ENCODE measurements at places on chromosomes 13 and 19.
A peak's percentile ranks its signal among the peaks of the same experiment; 100 is the strongest.

- no peak for DNase-seq
Observed at GRCh38 chr13:98150832-98151479, 8.1 kb downstream of the FARP1 start.

DNA sequence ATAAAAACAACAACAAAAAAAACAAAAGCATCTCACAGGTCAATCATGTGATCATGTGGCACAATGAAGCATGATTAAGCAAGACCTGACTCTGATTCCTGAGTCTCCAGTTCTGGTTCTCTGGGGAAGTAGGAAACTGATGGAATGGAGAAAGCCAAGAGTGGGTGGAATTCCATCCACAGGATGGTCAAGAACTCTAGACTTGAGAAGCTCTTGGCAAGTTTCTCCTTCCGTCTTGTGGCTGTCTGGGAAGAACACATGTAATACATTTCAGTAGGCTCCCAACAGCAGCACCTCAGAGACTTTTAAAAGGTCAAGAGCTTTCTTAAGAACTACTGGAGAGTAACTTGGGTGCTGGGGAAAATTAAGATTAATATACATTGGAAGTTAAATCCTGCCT is 78.6 kb upstream of the TSHZ3 start:
- no peak for DNase-seq

- no peak for DNase-seq
Observed at GRCh38 chr13:31853643-31854326, 114.5 kb downstream of the RXFP2 start.

DNA sequence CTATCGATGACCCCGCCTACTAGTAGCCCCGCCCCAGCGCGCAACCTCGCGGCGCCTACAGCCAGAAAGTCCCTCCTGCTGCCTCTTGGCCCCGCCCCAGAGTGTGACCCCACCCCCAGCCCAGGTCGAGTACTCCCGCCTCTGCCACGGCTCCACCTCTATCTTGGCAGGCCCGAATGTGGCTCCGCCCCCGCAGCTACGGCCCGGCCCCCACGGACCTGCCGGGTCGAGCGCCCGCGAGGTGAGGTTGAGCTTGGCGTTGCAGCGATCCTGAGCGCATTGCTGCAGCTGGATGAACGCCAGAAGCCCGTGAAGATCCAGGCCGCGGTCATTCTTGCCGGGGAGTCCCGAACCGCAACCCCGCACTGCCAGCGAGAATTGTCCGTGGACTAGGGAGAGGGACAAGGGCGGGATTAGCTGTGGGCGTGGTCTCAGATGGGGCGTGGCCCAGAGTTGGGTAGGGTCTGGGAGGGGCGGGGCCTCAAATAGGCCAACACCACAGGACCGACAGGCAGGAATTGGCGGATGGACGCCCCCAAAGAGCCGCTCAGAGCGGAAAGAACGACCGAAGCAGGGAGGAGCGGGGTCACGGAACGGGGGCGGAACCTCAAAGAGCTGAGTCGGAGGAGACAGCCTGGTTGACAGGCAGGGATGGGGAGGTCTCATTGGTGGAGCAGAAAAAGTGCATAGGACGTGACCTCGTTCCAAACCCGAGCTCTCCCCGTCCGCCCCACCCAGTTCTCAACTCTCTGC is 1.9 kb downstream of the LYPD3 start:
- peak; percentile 100 for DNase-seq

GRCh38 chr13:49082653-49083536 is 107.2 kb downstream of the FNDC3A start:
- no peak for DNase-seq

GRCh38 chr19:5561559-5561958 is 6.2 kb downstream of the TINCR start:
- DNase-seq = no peak

GRCh38 chr19:12365236-12366162 is at the start of gene ZNF442:
Gene ZNF442, minus strand, starts transcription at chr19:12365683. Its CDS starts 2,052 bp downstream, at chr19:12363631.
- DNase-seq = peak; percentile 84

DNA sequence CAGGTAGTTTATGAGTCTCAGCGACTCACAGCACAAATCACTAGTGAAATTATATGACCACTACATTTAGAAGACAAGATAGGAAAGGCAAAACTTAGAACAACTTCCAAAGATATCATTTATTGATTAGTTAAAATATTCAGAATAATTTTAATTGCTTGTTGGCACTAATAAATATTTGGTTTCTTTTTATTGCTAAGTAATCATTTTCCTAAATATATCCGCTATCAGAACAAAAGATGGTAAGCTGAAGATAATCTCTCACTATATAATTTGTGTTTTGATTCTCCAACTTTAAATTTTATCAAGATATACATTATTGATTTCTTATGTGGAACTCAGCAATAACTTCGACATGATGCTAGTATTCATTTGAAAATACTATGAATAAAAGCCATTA is 248.5 kb downstream of the DIAPH3 start:
- no peak for DNase-seq

- DNase-seq = no peak
Observed at GRCh38 chr13:95447814-95448213, 104.7 kb upstream of the CLDN10 start.

- DNase-seq = no peak
Observed at GRCh38 chr19:13876834-13877233, at the start of gene NANOS3. Gene NANOS3, plus strand, starts transcription at chr19:13877134. Its CDS starts 115 bp downstream, at chr19:13877249.

GRCh38 chr13:30338331-30338851 is 31.0 kb upstream of the KATNAL1 start:
- DNase-seq = no peak

DNA sequence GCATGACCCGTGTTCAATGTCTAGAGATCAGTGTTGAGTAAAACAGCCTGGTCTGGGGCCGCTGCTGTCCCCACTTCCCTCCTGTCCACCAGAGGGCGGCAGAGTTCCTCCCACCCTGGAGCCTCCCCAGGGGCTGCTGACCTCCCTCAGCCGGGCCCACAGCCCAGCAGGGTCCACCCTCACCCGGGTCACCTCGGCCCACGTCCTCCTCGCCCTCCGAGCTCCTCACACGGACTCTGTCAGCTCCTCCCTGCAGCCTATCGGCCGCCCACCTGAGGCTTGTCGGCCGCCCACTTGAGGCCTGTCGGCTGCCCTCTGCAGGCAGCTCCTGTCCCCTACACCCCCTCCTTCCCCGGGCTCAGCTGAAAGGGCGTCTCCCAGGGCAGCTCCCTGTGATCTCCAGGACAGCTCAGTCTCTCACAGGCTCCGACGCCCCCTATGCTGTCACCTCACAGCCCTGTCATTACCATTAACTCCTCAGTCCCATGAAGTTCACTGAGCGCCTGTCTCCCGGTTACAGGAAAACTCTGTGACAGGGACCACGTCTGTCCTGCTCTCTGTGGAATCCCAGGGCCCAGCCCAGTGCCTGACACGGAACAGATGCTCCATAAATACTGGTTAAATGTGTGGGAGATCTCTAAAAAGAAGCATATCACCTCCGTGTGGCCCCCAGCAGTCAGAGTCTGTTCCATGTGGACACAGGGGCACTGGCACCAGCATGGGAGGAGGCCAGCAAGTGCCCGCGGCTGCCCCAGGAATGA is 1.5 kb upstream of the CEACAM5 start:
- DNase-seq = peak; percentile 64

DNA sequence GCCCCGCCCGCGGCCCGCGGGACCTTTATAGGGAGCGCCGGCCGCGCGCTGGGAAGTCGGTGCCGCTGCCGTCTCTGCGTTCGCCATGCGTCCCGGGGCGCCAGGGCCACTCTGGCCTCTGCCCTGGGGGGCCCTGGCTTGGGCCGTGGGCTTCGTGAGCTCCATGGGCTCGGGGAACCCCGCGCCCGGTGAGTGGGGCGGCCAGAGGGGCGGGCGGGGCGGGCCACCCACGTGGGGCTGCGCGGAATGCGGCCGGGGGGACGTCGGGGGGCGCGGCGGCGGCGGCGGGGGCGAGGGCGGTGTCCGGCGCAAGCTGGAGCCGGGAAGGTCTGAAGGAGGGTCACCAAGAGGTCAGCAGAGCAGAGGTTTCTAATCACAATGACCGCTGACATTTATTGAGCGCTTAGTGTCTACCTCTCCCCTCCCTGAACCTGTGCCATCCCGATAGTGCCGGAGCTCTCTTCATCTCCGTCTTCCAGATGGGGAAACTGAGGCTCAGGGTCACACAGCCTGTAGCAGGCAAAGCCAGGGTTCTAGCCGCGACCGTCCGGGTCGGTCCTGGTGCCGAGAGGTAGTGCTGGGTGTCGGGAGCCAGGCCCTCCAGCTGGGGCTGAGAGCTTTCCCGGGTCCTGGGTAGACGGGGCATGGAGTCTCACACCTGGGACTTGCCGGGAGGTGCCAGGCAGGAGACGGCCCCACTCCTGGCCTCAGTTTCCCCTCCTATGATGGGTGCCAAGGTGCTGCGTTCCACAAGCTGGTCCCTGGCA is at the start of gene FSTL3:
Gene FSTL3 (plus strand): TSS at position 54 of the 767 bp plus-strand sequence. CDS start 32 bp downstream, at position 86.
- no peak for DNase-seq

DNA sequence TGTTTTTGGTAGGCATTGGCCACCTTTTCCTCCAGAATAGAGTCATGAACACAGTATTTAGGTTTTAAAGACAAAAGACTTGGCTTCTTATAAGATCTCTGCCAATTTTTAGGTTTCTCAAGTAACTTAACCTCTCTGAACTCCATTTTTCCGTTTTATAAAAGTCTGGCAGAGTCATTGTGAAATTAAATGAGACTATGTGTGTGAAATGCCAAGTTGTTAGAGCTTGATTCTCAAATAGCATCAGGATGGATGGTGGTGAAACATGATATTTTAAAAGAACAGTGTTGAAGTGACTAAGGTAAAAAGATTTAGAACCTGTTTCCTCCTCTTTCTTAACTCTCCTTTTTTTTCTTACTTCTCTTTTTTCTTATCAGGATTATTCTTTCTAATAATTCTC is 617.7 kb upstream of the SLITRK1 start:
- DNase-seq = no peak

DNA sequence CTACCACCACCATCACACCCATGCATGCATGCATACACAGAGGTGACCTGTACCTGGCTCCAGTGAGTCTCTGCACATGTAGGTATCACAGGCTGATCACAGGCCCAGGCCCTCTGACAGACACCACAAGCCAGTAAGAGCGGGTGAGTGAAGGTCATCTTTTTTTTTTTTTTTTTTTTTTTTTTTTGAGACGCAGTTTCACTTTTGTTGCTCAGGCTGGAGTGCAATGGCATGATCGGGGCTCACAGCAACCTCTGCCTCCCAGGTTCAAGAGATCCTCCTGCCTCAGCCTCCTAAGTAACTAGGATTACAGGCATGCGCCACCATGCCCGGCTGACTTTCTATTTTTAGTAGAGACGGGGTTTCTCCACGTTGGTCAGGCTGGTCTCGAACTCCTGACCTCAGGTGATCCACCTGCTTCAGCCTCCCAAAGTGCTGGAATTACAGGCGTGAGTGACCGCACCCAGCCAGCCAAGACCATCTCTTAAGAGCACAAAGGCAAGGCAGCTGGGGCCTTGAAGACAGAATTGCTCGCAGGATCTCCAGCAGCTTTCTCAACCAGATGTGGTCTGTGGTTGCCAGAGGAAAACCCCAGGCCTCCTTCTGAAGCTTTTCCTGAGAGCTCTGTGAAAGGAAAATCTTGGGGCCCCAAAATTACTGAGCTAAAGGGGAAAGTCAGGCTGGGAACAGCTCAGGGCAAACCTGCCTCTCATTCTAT is 3.2 kb upstream of the NKG7 start:
- peak; percentile 49 for DNase-seq

DNA sequence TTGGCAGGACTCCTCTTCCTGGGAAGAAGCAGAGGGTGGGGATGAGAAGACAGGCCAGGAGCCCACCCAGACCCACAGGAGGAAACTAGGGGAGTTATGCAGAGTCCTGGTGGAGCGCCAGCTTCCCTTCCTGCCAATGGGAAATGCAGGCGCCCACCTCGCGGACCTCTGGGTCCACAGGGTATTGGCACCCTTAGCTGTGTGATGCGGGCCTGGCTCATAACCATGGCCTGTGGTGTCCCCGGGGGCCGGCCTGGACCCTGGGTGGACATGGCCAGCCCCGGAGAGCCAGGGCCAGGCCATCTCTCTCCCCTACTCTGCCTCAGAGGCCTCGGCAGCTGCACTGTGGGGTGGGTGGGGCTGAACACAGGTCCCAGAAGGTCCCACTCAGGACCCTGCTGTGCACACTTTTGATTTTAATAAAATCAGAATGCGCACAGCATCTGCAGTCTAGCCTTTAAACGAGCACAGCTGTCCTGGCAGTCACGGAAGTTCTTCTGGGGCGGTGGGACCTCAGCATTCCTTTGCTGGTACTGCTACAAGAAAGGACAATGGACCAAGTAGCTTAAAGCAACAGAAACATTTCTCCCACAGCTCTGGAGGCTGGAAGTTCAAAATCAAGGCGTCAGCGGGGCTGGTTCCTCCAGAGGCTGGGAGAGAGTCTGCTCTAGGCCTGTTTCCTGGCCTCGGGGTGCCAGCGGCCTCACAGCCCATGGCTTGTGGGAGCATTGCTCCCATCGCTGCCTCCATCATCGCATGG is 1.8 kb downstream of the F10 start:
- DNase-seq = no peak

DNA sequence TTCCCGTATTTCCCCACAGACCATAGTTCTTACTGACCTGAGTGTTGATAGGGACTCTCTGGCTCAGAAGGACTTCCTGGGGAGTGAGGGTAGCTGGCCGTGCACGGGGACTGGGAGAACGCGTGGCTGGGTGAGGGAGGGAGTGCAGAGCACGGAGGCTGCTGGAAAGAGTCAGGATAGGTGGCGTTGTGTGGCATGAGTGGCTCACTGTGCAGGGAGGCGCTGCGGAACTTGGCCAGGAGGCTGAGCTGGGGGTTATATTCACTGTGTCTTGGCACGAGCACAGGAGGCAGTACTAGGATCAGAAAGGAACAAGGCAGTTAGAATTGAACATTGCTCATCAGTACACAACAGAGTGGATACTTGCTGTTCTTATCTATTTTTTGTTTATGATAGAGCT is 47.4 kb downstream of the SMAD9 start:
- no peak for DNase-seq

DNA sequence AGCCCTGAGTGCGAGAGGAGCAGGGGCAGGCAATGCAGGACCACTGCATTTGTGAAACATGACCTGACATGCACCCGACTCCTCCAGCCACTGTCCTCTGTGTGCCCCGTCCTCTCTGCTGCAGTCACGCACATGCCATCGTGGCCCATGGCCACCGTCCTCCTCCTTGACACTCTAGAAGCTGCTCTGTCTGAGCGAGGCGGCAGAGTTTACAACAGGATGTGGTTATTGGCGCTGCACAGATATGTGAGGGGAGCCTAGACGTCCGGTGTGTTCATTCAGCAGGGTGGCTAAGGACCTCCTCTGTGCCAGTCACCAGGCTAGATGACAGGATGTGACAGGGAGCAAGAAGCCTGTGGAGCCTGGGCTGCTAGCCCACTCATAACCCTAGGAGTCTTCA is 277.8 kb downstream of the FOXO1 start:
- DNase-seq = peak; percentile 88
